Posterior vena cava (tissue), 2 donors: ENCODE measurements at places on chromosomes 12 and 14. TPM values are rescaled to one million over a fixed set of nuclear protein-coding genes. Genes with fewer than 3 reads are reported as not detected.

Gene POLR3B
- 7.7 TPM for total RNA-seq

Gene GNB3
- total RNA-seq: 4.0 TPM

Gene TSPAN19
- total RNA-seq: not detected

Gene LGR5
- 0.38 TPM for total RNA-seq

Gene CHPT1
- 49.1 TPM for total RNA-seq

Gene CFAP73
- total RNA-seq: not detected

DNA sequence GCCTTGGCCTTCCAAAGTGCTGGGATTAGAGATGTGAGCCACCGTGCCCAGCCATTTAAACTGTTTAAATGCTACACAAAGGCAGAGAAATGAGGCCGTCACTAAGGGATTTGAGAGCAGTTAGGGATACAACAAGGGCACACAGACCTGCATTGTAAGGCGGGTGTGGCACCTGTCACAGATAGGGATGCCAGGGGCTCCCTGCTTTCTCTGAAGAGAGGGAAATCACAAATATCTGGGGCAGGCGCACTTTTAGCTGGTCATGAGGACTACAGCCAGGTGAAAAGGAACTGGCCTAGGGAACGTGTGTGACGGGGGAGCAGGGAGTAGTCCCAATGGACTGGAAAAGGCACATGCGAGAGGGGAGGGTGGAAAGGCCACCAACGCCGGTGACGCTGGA lies 9.7 kb downstream of the SSH1 start:
- no peak for DNase-seq

DNA sequence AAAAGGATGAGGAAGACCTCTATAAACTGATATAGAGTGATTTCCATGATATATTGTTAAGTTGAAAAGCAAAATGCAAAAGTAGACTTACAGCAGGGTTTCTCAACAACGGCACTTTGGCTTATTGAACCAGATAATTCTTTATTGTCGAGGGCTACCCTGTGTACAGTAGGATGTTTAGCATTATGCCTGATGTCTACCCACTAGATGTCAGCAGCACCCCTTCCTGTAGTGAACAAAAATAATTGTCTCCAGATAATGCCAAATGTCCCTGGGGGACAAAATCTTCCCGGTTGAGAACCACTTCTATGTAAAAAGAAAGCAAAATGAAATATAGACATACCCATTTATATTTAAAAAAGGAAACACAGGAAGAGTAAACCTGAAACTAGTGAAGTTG lies 32.4 kb downstream of the ABCD2 start:
- no peak for DNase-seq

DNA sequence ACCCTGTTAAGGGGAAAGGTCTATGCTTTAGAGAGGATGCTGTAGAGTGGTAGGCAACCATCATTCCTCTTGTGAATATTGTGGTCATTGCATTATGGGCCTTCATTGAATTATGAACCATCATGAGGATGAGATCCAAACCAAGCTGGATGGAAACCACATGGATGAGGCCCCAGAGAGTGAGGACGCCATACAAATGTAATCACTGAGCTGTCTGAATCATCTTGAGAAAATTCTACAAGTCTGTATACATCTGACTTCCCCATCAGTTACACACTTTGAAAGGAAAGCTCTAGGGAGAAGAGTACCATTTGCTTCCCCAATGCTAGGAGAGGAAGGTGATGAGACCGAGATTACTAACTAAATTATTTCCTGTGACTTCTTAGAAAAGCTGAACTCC lies 172.9 kb downstream of the CACNA1C start:
- no peak for DNase-seq

DNA sequence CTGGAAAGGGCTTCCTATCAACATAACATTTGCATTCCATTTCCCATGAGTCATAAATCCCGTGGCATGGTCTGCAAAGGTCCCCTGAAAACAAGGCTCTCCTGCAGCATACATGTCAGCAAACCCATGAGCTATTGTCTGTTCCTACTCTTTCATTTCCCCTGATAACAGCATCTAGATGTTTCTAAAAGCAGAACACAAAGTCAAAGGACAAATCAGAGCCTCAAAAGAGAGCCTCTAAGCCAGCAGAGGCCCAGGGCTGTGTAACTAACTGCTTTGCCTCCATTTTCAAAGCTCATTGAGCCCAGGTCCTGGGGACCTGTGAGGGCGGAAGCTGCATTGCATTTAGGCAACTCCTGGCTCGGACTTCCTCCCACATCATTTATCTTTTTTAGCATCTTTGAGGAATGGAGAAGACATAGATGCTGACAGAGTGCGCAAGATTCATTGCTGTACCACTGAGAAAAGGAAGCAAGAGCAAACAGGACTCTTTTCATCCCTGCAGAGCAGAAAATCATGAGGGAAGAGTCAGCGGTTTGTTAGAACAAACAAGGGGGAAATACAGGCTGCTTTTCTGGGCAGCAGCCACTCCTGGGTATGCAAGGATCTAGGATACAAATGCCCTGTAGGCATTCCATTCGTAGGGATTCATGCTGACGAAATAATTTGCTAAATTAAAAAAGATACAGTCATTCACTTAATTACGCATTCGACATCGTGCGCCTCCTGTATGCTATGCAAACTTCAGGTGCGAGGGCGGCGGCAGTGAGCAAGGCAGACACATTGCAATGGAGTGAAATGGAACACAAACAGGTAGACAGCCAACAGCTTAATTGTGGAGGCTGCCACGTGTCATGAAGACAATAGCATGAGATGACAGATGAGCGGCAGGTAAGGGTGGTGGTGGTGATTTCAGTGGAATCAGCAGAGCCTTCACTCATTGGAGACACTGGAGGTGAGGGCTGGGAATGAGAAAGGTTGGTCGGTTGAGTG lies 131.0 kb downstream of the TMEM132D start:
- no peak for DNase-seq

- DNase-seq: no peak
Observed at GRCh38 chr12:12992418-12993130, 7.5 kb downstream of the HEBP1 start.

DNA sequence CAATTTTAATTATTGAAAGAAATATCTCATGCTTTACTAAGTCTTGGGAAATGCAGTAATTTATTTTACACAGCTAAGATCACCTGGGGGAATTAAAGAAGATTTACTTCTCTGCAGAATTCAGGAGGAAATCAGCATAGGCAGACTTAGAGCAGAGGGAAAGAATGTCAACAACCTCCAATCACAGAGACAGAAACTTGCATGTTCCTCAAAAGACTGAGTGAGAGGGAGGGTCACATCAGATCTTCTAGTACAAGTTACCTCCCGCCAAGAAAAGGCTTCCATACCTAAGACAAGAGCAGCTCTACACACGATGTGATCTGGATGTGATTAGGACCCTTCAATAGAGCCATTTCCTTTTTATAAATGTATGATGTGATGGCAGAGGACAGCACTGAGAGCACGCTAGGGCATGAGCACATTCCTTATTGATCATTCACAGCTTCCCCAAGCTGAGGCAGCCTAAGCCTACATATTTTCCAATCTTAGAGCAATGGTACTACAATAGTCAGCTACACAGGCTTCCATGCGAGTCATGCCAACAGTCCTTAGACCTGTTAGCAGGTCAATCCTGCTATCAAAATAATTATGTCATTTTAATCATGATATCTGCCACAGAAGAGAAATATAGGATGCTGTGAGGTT lies 403.3 kb downstream of the ETNK1 start:
- DNase-seq: no peak

DNA sequence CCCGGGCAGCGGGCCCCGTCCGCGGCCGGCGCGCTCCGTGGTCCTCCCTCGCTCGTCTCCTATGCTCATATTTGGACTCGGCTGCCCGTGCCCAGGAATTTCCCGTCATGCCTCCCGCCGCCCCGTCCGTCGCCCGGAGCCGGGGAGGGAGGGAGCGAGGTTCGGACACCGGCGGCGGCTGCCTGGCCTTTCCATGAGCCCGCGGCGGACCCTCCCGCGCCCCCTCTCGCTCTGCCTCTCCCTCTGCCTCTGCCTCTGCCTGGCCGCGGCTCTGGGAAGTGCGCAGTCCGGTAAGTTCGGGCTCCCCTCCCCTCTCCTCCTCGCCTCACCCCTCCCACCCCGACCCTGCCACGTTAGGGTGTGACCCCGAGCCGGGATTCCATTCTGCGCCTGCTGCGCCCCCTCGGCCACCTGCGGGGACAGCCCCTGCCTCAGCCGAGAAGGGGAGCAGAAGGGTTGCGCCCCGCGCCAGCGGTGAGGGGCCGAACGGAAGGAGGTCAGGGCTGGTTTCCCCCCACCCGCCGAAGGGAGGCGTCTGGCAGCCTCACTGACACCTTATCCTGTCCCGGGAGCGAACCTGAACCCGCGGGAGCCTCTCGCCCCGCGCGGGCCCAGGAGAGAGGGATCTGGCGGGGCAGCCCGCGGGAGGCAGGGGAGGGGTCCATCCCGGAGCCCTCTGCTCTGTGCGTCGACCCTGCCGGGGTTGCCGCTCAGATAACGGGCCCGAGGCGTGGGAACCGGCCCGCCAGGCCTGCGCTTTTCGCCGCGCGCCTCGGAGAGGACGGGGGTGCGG lies at the start of gene MSRB3:
Gene MSRB3, plus strand, starts transcription at position 108 of the 793 bp plus-strand sequence. CDS start 29,897 bp downstream, outside the sequence.
- DNase-seq: peak; percentile 93

DNA sequence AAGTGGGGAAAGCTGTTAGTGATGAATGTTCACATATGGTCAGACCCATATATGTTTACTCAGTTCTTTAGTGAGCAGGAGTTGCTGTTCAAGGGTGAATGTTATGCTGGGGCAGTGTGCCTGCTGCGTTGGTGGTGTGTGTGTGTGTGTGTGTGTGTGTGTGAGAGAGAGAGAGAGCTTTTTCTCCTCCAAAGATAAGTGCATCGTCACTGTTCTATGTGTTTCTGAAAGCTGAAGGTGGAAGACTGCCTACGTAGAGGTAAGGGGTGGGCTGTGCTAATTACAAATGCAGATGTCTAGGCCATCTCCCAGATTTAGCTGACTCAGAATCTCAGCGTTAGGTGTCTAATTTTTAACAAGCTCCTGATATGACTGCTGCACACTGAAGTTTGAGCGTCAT lies 10.5 kb downstream of the GABARAPL1 start:
- DNase-seq: no peak

DNA sequence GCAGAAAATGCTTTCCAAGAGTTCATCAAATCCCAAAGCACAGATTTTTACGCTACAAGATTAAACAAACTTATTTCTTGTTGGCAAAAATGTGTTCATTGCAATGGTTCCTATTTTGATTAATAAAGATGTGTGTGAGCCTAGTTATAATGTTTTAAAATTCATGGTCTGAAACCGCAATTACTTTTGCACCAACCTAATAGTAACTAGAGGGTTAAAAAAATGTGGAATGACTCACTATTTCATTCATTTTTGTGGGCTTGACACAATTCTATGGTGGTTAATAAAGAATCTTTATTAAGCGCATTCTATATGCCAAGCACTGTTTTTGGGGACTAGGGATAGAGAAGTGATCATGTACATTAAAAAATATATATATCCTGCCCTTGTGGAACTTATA lies 38.6 kb upstream of the METAP2 start:
- no peak for DNase-seq

DNA sequence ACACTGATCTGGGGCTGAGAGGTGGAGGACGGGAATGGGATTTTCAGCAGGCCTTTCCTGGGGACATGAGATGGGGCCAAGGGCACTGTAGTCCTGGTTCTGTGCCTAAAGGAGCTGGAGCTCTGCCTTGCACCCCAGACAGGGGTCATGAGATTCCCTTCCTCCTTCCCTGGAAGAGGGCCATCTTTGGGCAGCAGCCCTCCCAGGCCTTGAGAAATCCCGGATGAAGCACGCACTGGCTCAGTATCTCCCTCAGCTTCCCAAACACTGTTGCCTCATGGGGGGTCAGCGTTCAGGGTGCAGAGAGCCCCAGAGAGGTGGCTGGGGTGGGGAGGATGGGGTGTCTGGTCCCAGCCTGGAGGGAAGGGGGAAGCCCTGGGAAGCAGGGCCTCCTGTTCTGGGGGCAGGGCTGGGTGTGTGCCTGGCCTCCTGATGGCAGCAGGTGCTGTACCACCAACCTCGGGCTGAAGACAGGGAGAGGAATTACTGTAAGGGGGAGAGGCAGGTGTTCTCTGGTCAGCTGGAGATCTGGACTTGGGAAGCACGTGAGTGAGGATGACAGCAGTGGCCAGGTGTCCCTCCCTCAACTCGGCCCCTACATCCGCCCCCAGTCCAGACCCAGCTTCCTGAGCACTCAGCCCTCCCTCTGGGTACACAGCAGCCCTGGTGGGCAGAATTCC lies 8.4 kb upstream of the NR4A1 start:
- no peak for DNase-seq

- DNase-seq: no peak
Observed at GRCh38 chr14:104048758-104049507, 36.6 kb upstream of the ASPG start.

DNA sequence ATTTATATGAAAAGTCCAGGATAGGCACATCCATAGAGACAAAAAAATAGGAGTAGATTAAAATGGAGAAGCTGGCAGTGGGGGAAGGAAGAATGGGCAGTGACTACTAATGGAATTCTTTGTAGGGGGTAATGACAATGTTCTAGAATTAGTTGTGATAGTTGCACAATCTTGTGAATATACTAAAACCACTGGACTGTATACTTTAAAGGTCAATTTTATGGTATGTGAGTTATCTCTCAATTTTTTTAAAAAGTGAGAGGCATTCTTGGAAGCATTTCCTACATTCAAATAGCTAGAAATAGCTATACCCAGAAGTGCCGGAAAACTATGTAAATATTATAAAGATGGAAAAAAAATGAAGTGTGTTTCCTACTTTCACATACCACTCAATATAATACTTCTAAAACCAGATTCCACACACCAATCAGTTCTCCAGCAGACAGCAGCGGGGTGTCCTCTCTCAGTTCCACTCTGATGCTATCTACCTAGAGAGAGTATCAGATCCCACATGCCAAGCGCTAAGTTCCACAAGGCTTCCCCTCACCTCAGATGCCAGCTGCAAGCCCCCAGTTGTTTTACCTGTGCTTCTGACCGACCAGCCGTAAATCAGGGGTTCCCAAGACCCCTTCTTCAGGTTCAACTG lies 41.7 kb upstream of the NID2 start:
- no peak for DNase-seq

DNA sequence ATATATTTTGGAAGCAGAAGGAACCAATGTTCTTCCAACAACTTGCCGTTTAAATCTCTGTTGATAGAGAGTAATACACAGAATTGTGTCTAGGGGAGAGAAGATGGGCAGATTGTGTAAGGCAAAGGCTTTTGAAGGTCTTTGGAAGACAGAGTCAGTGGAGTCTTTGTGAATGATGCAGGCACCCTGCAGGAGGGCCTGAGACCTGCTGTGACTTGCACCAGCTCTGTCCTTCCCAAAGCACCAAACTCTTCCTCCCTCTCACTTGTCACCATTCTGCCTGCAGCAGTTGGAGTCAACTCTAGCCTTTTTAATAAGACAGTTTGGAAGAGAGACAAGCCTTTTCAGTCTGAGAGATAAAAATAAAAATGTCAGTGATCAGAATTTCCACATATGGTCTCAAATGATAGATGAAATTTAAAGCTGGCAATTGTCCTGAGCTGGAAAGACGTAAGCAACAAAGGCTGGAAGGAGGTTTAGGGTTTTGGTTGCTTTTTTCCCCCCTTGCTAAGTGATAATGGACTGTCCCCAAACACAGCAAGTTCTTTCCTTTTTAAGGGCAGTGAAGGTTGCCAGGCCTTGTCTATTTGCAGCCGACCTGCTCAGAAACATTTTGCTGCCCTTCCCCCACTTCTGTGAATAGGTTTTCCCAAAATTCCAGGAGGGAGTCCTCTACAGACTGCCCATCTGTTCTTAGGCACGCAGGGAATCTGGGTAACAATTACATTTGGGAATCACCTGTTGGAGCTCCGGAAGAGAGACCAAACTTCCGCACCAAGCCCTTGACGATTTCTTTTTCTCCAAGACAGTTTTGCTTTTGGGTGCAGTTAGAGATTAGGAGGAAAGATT lies 103.0 kb upstream of the NTF3 start:
- DNase-seq: no peak
